Retina (tissue), 1 donor: ENCODE measurements at places on chromosomes 11 and 22.

- peak; percentile 46 for DNase-seq
Observed at GRCh38 chr22:20615533-20616450, 108.4 kb downstream of the MED15 start.

- no peak for DNase-seq
Observed at GRCh38 chr11:110339456-110340250, 43.2 kb upstream of the RDX start.

GRCh38 chr11:20840341-20840740 lies 171.0 kb downstream of the NELL1 start:
- no peak for DNase-seq

DNA sequence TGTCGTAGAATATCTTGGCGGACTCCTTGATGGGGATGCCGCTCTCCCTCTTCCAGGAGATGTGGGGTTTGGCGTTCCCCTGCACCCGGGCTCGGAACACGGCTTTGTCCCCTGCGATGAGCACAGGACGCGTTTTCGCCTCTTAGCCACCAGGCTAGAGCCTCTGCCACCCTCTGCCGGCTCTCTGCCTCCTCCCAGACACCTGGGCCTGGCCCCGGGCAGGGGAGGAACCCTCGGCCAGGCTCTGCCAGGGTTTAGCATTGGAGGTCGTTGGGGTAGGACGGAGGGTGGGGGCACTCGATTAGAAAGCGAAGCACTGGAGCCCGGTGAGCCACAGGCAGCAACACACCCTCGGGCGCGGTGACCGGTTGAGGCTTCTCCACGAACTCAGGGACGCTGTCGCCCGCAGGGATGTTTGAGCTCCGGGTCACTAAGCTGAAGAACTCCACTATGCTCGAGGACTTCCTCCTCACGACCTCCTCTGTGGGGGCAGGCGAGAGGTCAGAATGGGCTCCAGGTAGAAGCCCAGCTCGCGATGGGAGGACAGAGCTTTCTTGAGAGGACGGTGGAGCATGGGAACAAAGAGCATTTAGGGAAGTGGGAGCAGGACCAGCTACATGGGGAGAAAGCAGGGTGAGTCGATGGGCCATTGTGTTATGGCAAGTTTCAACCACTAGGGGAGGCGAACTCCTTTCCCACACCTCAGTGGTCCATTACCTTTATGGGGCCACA lies 4.3 kb downstream of the IGSF22 start:
- DNase-seq, result peak; percentile 87

- no peak for DNase-seq
Observed at GRCh38 chr11:70790671-70791300, 392.5 kb downstream of the CTTN start.

DNA sequence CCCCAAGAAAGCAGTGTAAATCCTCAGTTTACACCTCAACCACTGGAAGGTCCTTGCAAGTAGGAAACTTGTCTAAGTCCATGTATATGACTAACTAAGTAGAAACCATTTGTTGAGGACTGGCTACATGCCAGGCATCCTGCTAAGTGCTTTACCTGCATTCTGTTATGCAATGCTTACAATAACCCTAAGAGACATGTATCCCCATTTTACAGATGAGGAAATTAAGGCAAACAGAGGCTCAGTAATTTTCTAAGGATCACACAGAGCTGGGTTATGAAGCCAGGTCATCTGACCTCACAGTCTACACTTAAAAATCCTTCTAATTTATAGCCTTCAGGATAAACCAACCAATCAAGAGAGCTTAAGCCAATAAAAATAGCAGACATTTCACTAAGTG lies 1.5 kb downstream of the TIMM10 start:
- DNase-seq, result no peak

GRCh38 chr11:116415095-116415494 lies 357.7 kb downstream of the BUD13 start:
- DNase-seq, result no peak

GRCh38 chr22:48736593-48737460 lies 1090.8 kb downstream of the BRD1 start:
- no peak for DNase-seq

DNA sequence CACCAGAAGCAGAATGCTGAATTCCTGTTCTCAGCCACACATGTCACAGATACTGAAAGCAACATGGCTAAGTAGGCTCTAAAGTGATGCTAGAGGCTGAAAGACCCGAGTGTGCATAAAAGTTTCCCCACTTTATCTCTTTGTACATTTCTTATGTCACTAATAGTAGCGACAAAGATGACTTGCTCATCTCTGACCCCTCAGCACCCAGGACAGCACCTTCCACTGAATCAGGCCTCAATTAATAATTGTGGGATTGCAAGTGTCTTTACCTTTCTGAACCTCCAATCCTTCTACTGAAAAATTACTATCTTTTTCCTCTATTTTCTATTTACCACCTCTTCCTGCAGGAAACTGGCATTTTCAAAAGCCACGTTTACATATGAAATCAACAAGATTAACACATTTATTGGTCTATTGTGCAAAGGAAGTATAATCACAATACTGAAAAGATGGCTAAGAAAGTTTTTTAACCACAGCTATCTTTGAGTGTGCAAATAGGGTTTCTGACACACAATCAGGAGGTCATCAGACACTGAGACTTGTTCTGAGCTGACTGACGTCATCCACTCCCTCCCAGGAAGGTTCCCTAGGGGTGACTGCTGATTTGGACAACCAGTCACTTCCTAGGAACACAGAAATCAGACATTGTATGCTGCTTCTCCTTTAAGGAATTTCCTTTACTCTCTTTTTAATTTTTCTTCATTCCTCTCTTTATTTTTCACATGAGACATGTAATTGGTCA lies 213.9 kb upstream of the ISX start:
- no peak for DNase-seq

DNA sequence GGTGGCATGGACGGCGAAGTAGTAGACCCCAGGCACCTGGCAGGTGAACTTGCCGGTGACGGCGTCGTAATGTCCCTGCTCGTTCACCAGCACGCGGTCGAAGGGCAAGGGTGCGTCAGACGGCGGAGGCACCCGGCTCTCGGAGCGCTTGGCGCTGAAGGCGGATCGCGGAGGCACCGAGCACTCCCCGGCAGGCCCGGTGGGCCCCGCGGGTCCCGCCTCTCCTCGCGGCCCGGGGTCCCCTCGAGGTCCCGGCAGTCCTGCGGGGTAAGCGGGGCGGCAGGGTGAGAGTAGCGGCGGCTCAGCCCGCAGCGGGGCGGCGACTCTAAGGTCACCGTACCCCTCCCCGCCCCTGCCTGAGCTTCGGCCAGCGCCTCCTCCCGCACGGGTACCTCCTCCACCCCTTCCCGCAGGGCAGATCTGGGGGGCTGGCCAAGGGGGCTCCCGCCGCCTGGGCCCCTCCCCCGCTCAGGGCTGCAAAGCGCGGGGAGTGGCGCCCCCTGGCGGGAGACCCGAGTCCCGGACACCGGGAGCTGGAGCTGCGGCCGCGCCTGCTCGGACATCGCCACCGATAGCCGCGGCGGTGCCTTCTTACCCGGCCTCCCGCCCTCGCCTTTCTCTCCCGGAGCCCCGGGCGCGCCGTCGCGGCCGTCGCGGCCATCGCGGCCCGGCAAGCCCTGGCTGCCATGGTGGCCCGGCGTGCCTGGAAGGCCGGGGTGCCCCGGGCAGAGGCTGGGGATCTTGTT lies 921 bp downstream of the C1QTNF5 start:
- DNase-seq, result peak; percentile 79

DNA sequence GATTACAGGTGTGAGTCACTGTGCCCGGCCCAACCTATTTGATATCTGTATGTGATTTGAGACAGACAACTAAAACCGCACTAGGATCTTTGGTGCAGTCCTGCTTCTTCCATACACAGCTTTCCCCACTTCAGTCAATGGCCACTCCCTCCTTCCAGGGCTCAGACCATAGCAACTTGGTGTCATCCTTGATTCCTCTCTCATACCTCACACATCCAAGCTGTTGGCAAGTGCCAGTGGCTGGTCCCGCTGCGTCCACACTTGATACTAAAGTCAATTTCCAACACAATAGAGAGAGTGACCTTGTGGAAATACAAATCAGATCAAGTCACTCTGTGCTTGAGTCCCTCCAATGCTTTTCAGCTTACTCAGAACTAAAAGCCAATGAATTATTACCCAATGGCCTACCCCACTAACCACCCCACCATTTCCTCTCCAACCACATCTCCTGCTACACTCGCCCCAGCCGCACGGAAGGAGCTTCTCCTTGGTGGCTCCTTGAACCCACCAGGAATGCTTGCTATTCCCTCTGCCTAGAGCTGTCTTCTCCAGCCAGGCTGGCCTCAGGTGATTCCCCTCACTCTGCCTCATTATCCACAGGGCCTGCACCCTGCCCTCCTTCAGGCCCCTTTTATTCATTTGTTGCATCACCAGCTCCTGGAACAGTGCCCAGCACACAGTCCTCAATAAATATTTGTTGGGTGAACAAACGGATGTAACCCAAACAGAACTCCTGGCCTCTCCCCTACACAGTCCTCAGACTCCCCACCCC lies 12.9 kb downstream of the ABTB2 start:
- DNase-seq, result no peak

DNA sequence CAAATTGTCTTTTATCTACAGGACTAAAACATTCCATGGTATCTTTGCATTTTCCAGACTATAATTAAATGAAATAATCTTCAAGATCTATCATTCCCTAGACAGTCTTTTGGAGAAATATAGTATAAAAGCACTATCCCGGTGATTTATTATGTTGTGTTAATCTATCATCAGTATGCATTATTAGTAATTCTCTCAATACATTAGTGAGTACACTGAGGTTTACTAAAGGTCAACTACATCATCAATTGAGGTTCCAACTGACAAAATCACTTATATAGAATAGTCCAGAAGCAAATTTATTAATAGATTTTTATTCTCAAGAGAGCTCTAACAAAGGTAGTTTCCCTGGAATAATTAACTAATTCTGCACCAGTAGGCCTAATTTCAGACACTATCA lies 169.6 kb downstream of the KCNA4 start:
- DNase-seq, result no peak

DNA sequence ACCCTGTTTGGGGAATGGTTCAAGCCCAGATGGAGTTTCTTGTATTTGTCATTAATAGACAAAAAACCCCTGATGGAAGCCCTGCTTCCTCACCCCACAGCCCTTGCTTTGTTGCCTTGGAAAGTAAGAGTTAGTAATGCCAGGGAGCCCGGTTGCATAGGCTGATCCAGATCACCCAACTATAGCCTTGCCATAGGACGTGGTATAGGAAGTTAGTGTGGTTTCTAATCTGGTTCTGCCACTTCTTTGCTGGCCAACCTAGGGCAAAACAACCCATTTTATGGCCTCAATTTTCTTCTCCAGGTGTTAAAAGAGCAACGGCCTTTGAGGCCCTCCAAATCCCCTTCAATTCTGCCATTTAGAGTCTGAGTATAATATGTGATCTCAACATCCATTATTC lies 97.9 kb downstream of the STIM1 start:
- DNase-seq, result no peak

GRCh38 chr11:76609736-76610370 lies 60.7 kb downstream of the LRRC32 start:
- no peak for DNase-seq
